ENCODE measurements at places on chromosomes 3 and 15.
A peak's percentile ranks its signal among the peaks of the same experiment; 100 is the strongest.

DNA sequence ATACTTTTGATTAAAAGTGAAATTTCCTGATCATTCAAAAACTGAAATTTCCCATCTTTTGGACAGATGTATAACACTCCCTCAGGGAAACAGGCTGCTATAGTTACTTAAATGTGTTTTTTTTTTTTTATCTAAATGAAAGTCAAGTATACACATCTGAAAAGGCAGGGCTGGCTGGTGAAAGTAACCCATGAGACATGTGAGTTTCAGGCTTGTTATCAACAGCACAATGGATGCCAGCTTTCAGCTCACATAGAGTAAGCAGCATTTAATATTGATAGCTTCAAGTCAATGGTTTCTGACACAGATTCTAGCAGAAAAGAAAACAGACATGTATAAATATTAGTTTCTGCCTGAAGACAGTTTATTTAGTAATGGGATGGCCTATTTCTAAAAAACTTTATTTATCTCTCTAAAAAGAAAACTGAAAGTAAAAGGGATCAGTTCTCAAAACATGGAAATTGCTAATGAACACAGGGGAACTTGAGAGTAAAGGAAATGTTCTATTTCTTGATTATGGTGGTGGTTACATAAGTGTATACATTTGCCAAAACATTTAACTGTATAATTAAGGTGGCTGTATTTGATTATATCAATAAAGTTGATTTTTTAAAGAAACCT, 89.7 kb upstream of the CMC1 start:
- no peak for DNase-seq

DNA sequence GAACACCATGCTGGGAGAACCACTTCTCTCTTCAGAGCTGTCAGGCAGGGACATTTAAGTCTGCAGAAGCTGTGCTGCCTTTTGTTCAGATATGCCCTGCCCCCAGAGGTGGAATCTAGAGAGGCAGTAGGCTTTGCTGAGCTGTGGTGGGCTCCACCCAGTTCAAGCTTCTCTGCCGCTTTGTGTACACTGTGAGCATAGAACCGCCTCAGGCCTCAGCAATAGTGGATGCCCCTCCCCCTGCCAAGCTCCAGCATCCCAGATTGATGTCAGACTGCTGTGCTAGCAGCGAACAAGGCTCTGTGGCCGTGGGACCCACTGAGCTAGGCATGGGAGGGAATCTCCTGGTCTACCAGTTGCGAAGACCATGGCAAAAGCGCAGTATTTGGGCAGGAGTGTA, 121.6 kb downstream of the NFKBIZ start:
- no peak for DNase-seq

- no peak for DNase-seq
These were observed 211.8 kb downstream of the TP63 start for GRCh38 chr3:189842681-189843602.

GRCh38 chr3:90011131-90011530, 903.7 kb downstream of the EPHA3 start:
- DNase-seq: no peak

DNA sequence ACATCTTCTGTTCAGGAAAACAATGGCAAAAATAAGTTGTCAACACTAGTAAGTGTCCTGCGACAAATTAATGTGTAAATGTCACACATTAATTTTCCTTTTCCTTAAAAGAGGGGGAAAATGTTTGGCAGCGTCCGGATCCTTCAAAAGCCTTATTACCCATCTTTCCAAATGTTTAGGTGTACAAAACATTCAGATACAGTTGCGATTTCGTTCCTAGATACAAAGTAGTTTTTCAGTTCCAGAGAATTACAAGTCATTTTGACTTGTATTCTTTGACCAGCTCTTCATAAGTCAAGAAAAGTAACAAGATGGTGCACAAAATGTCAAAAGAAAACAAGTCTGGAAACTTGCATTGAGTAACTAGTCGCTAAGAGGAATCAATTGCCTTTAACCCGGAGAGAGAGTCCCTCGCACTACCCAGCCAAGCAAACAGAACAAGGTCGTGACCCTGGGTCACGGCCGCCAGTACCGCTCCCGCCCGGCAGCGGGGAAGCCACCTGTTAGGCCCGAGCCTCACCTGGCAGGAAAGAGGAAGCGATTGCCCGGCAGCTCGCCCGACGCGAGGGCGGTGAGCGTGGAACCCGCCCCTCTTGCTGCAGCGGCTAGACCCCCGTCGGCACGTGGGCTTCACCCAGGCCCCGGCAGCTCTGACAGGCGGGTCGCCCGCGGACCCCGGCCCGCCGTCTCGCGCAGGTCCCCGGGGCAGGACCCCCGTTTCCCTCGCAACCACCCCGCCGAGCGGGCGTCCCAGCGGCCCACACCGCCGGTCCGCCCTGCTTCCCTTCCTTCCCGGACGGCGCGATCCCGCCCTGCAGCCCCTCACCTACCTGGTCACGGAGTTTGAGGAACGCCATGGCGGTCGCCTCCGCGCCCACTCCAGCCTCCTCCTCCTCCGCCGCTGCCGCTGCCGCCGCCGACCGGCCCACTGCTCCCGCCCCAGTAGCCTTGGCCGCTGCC, 61.0 kb upstream of the ANKRD28 start:
- peak; percentile 61 for DNase-seq

DNA sequence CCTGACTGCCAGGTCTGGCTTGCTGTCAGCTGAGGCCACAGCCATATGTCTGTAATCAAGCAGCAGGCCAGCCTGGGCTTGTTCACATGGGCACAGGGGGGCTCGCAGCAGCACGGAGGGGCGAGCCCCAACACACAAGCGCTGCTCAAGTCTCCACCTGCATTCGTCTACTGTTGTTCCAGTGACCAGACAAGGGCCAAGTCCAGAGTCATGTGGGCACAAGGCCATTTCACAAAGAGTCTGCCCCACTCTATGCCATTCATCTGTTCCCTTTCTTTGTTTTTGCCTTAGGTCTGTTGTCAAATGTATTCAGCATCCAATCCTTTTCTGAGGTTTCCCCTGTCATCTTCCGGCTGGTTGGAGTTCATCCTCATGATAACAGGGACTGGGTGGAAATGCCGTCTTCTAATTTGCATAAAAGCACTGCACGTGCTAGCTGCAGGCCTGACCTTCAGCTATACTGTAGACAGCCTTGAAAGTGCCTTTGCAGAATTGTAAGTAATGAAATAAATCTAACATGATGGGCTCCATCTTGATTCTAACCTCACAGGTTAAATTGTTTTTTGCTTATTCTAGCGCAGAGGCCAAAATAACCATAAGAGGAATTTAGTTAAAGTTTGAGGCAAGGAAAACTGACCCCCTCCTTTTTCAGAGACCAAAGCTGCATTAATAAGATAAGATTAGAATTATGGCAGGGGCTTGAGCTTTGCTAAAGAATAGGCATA, 28.6 kb upstream of the KBTBD12 start:
- no peak for DNase-seq

DNA sequence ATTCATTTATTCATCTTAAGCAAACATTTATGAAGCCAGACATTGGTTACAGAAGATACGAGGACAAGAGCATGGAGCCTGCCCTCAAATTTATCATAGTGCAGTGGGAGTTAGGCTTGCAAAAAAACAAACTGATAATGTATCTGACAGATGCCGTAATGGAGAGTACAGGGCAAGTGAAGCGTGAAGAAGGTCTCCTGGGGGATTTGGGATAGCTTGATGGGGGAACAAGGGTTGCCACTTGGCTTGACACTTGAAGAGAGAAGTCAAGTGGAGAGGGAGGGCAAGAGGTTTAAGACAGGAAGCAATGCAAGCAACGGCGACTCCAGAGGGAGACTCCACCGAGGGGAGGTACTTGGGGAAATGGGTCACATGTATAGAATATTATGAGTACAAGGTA, 129.3 kb downstream of the SSR3 start:
- DNase-seq: no peak

GRCh38 chr3:10695595-10696285, 120.3 kb upstream of the SLC6A11 start:
- no peak for DNase-seq

- DNase-seq: peak; percentile 28
These were observed 1.1 kb downstream of the CNBP start for GRCh38 chr3:129182390-129183185.

- DNase-seq: no peak
These were observed 15.4 kb downstream of the PSTPIP1 start for GRCh38 chr15:77010312-77010686.

DNA sequence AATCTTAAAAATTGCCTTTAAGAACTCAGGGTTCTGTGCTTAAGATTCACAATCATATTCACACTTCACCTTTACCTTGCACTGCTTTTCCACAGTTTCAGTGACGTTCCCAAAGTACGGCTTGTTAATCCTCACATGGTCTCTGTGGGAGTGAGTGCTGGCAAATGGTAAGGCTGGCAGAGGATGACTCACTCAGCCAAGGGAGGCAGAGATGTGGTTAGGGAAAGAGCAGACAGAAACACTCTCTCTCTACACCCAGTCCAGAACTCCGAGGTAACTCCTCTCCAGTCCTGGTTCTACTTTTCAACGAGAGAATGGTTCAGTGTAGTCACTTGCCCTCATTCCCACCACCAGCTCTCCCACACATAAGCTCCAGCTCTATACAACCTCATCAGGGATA, 33.1 kb downstream of the RASGRP1 start:
- no peak for DNase-seq

- no peak for DNase-seq
These were observed 8.1 kb downstream of the KLF15 start for GRCh38 chr3:126349071-126349470.

GRCh38 chr15:69402816-69403215, 11.3 kb upstream of the KIF23 start:
- no peak for DNase-seq

GRCh38 chr3:58563386-58564035, 13.7 kb downstream of the FAM107A start:
- no peak for DNase-seq

DNA sequence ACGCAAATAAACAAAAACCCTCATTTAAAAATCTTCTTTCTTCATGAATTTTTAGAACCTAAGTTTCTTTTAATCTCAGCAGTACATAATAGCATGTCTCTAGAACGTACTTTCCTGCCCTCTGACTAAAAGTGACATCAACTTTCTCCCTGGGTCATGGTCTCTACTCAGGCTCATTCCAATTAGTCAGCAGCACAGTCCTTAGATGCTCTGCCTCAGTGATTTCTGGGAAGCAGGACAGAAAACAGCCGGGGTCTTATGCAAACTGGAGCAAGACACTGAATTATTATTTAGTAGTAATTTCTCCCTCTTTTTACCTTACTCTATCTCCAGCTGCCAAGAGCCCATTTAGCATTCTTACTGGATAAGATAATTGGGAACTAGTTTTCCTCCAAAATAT, 365.2 kb downstream of the TUSC7 start:
- no peak for DNase-seq

- no peak for DNase-seq
These were observed 752.2 kb upstream of the CFAP20DC start for GRCh38 chr3:59802045-59802444.

GRCh38 chr3:97670952-97671351, 93.6 kb upstream of the ARL6 start:
- DNase-seq: no peak

- no peak for DNase-seq
These were observed 238.7 kb upstream of the TMCO5A start for GRCh38 chr15:37695719-37696118.

DNA sequence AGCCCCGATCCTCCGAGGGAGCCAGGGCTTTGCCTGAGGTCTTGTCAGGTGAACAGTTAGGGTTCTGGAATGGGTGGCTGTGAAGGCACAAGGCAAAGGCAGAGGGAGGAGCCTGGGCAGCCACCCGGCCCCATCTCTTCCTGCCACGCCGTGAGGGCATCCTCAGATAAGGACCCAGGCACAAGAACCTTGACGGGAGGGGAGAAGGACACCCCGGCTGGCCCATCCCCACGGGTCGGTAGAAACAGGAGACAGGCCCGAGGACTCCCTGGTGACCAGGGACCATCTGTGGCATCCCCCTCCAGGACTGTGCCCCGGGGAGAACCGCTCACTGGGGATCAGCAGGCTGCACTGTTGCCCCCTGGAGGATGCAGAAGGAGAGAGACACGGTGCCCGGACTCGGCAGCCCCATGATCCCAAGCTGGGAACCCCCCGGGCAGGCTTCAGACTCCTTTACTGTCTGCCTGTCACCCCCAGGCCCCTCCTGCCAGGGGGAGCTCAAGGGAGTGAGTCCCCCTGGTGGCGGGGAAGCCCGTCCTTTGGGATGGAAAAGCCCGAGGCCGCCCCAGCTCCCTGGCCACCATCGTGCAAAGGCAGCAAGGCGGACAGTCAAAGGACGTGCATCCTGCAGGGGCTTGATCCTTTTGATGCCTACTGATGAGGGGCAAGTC, 12.3 kb upstream of the PCSK6 start:
- DNase-seq: peak; percentile 43

DNA sequence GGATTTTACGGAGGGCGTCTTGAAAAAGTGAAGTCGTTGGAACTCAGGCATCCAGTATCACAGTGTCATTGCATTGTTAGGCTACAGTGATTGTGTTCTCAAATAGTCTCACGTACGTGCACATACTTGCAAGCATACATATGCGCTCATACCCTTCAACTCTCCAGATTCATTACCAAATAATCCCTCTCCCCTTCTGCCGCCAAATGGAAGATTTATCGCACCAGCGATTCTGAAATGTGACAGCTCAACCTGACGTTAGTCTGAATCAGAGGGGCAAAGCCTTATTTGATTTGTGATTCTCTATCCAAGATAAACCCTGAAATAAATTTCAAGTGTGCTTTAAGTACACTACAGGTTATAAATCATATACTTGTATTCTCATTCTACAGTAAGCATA, 119.4 kb downstream of the GADL1 start:
- no peak for DNase-seq

- no peak for DNase-seq
These were observed 77.2 kb upstream of the WDR72 start for GRCh38 chr15:53836618-53837017.

DNA sequence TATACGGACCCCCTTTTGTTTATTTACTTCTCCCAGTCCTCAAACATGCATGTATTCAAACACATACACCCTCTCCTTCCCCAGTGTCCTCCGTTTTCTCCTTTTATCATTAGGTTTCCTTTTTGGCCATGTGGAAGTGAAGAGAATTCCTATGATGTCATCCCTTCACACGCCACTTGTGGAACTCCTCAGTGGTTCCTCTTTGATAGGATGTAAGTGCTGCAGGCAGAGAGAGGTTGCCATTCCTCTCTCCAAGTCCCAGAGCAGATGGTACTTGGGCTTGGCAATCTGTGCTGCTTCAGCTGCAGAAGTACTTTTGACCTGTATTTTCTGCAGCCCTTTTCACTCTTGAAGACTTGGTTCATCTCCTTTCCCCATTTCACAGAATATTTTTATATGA, 32.9 kb upstream of the CRTC3 start:
- DNase-seq: no peak

GRCh38 chr3:107819656-107820055, 271.2 kb downstream of the CD47 start:
- DNase-seq: no peak

DNA sequence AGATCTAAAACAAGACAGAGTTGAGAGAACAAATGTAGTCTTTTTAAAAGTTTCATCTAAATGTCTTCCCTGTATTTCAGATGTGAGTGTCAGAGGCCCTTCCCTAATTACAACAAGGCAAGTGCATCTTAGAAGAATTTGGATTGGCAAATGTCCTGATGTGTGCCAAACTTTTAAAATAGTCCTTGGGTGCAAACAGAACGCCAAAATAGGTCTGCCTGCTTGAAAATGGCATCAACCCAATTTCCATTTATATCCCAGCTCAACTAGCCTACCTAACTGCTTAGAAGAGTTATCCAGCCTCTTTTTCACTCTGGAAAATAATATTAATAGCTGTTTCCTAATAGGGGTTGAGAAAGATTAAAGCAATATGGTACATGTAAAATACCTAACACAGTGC, 311.8 kb upstream of the ARRDC4 start:
- DNase-seq: no peak

All from activated CD4-positive, alpha-beta T cell treated with anti-CD3 and anti-CD28 coated beads, Interleukin-2, amount 50 U/mL, for 1 hour (primary cell).